SK-N-SH (cell line): ENCODE measurements at places on chromosomes 5 and 9. TPM values are rescaled to one million over a fixed set of nuclear protein-coding genes. Genes with fewer than 3 reads are reported as not detected.

GRCh38 chr9:83199240-83199639 lies 136.3 kb upstream of the RASEF start:
- peaks cover 8% of the 10 kb centered on the region; the same call in 1 of the 2 replicates for H3K4me1 ChIP-seq
- no peak overlapping the region for H3K27ac ChIP-seq
- peaks cover 4% of the 10 kb centered on the region; the same call in 1 of the 2 replicates for H3K27me3 ChIP-seq
- no peaks in the 10 kb centered on the region for H3K36me3 ChIP-seq
- peak; percentile 63 for DNase-seq
- no peak overlapping the region; the same call in 1 of the 2 replicates for H3K4me3 ChIP-seq

GRCh38 chr5:135977375-135977928 lies 22.7 kb upstream of the LECT2 start:
- no peak overlapping the region for H3K27ac ChIP-seq
- DNase-seq: no peak
- H3K4me3 ChIP-seq: peak overlapping the region; percentile 28; the same call in 1 of the 2 replicates
- H3K36me3 ChIP-seq: no peaks in the 10 kb centered on the region
- H3K4me1 ChIP-seq: peaks cover 11% of the 10 kb centered on the region; the same call in 1 of the 2 replicates
- H3K27me3 ChIP-seq: no peaks in the 10 kb centered on the region

GRCh38 chr5:163913548-163913947 lies 408.1 kb downstream of the MAT2B start:
- no peak overlapping the region for H3K4me3 ChIP-seq
- no peak overlapping the region for H3K27ac ChIP-seq
- DNase-seq: no peak

GRCh38 chr5:132526974-132527564 lies 16.3 kb downstream of the IL5 start:
- peak overlapping the region; percentile 43; the same call in 1 of the 2 replicates for H3K4me3 ChIP-seq
- DNase-seq: no peak
- H3K27me3 ChIP-seq: no peaks in the 10 kb centered on the region; the same call in 1 of the 2 replicates
- no peak overlapping the region for H3K27ac ChIP-seq
- peaks cover 3% of the 10 kb centered on the region; the same call in 1 of the 2 replicates for H3K4me1 ChIP-seq

DNA sequence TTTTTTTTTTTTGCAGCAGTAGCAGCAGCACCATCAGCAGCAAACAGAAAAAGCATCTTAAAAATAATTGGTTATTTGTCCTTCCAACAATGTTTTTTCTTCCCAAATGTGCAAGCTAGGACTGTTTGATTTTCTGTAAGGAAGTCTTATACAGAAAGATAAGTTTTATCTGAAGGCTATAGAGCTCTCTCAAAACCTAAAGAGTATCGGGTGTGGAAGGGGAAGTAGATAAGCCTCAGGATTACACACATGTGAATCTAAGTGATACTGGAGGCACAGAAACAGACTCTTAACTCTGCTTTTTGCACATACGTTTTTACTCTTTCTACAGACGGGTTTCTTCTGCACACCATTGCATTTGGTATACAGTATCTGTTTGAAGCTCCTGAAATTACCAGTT lies 184.4 kb upstream of the FTMT start:
- no peak overlapping the region for H3K27ac ChIP-seq
- H3K4me3 ChIP-seq: no peak overlapping the region

The MCC gene
- 2.6 and 3.6 TPM in 2 replicates for polyA plus RNA-seq

- no peak for DNase-seq
- H3K36me3 ChIP-seq: peaks cover 57% of the 10 kb centered on the region
- no peak overlapping the region for H3K4me3 ChIP-seq
- H3K27ac ChIP-seq: 0 out of 2 replicates have a peak overlapping the region, but pooled peaks have one; percentile 10
- no peaks in the 10 kb centered on the region for H3K4me1 ChIP-seq
Measured at GRCh38 chr5:97164846-97165245, 18.2 kb downstream of the RIOK2 start.
